Breast epithelium (tissue), 4 donors: ENCODE measurements at places on chromosomes 3 and 15.

- no peaks in the 10 kb centered on the region for H3K4me1 ChIP-seq
- H3K4me3 ChIP-seq = no peak overlapping the region
- no peak for DNase-seq
- H3K27me3 ChIP-seq = no peaks in the 10 kb centered on the region
Observed at GRCh38 chr3:64178419-64178818, 46.8 kb downstream of the PRICKLE2 start.

- no peak for DNase-seq
- no peaks in the 10 kb centered on the region for H3K27me3 ChIP-seq
- no peak overlapping the region for H3K27ac ChIP-seq
- no peaks in the 10 kb centered on the region for H3K4me1 ChIP-seq
- H3K4me3 ChIP-seq = no peak overlapping the region
- H3K36me3 ChIP-seq = no peaks in the 10 kb centered on the region
Observed at GRCh38 chr15:89645680-89646079, 9.6 kb downstream of the KIF7 start.

DNA sequence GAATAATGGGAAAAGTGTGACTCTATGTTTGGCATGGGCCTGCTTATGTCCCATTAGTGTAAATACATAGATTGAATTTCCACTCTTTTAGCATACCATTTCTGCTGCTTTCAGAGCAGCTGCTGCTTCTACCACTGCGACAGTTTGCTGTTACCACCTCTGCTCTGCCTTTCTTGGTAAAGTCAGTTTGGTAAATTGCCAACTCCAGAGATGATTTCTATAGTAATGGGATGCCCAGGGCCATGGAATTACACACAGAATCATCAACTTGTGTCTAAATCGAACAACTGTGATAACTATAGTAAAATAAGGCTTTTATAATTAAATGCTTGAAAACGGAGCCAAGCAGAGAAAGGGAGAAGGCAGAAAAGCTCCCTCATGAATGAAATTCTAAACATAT lies 168.4 kb upstream of the VEPH1 start:
- no peaks in the 10 kb centered on the region for H3K27me3 ChIP-seq
- no peaks in the 10 kb centered on the region for H3K4me1 ChIP-seq
- DNase-seq = no peak
- H3K27ac ChIP-seq = no peak overlapping the region

GRCh38 chr3:126084768-126085180 lies 850 bp upstream of the SLC41A3 start:
- H3K36me3 ChIP-seq = no peaks in the 10 kb centered on the region
- H3K4me1 ChIP-seq = no peaks in the 10 kb centered on the region
- H3K4me3 ChIP-seq = peak overlapping the region; percentile 81

- H3K4me3 ChIP-seq = no peak overlapping the region
- H3K36me3 ChIP-seq = no peaks in the 10 kb centered on the region
- no peaks in the 10 kb centered on the region for H3K27me3 ChIP-seq
- H3K4me1 ChIP-seq = no peaks in the 10 kb centered on the region
Observed at GRCh38 chr3:105752791-105753415, 115.9 kb downstream of the CBLB start.

DNA sequence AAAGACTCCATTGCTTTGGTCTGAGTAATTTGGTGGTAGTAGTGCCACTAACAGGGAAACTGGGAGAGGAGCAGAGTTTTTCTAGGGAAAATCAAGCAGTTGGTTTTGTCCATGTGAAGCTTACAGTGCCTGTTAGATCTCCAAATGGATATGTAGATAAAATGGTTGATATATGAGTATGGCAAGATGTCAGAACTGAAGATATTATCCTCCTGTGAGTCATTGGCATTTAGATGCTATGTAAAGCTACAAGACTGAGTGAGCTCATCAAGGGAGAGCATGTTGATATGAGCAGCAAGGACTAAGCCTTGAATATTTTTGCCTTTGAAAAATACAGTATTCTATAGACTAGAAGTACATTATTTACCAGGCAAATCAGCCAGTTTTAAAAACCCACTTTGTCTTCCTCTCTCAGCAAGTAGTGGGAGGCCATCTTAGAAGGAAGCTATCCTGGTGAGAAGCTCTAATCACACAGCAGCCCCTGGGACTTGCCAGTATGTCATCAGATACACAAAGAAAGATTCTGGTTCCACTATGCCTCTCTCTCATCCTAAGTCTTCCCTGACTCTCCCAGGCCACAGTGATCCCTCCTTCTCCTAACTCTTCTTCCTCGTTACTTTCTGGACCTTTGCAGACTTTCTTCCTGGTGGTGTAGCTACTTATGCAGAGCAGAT lies 77.4 kb upstream of the ANKRD28 start:
- no peaks in the 10 kb centered on the region for H3K27me3 ChIP-seq
- H3K4me1 ChIP-seq = no peaks in the 10 kb centered on the region
- H3K4me3 ChIP-seq = no peak overlapping the region
- no peak overlapping the region for H3K27ac ChIP-seq

DNA sequence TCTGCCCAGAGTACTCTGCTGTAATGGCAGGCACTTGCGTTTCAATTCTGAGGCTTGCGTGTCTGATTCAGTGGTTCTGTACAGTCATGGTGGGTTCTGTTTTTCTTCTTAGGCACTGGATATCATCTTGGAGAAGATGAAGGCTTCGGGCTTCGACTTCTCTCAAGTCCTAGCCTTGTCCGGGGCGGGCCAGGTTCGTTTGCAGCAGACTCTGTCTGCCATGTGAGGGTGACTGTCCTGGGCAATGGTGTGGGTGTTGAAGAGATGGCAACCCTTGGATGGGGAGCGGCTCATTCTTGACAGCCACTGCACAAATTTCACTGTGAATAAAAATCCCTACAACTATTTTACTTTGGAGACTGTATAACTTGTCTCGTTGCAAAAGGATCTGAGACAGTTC lies 16.2 kb downstream of the XYLB start:
- H3K27me3 ChIP-seq = no peaks in the 10 kb centered on the region
- no peaks in the 10 kb centered on the region for H3K36me3 ChIP-seq
- no peak for DNase-seq
- no peaks in the 10 kb centered on the region for H3K4me1 ChIP-seq
- no peak overlapping the region for H3K4me3 ChIP-seq

- no peak within 1 kb of the TSS for H3K27ac ChIP-seq
- H3K36me3 ChIP-seq = no peaks in the 10 kb centered on the region
- H3K4me1 ChIP-seq = no peaks in the 10 kb centered on the region
- DNase-seq = no peak
- H3K27me3 ChIP-seq = no peaks in the 10 kb centered on the region
Observed at GRCh38 chr15:50119063-50120040, at the start of gene ATP8B4. ATP8B4 (minus strand) TSS chr15:50119233; CDS start chr15:50106966, 12,267 bp downstream.

GRCh38 chr15:94387442-94387841 lies 156.1 kb downstream of the MCTP2 start:
- no peak overlapping the region for H3K27ac ChIP-seq
- no peaks in the 10 kb centered on the region for H3K4me1 ChIP-seq
- no peaks in the 10 kb centered on the region for H3K36me3 ChIP-seq
- no peaks in the 10 kb centered on the region for H3K27me3 ChIP-seq
- DNase-seq = no peak

GRCh38 chr15:55290528-55291057 lies 980 bp upstream of the RAB27A start:
- peak overlapping the region; percentile 96 for H3K27ac ChIP-seq
- peak overlapping the region; percentile 94 for H3K4me3 ChIP-seq
- DNase-seq = peak; percentile 79
- H3K36me3 ChIP-seq = no peaks in the 10 kb centered on the region
- H3K27me3 ChIP-seq = no peaks in the 10 kb centered on the region
- H3K4me1 ChIP-seq = no peaks in the 10 kb centered on the region

DNA sequence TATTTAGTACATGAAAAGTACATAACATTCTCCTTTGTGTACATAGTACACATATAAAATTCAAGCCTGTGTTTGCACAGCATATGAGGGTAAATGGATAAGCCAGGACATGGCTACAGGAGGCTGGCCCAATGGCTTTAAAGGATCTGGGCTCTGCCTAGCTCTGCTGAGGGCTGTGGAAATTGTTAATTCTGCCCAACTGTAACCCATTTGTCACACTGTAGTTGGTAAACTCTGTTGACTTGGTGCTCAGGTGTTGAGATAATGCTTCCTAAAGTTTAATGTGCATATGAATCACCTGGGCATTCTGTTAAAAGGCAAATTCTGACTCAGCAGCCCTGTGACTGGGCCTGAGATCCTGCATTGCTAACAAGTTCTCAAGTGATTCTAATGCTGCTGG lies 196.5 kb upstream of the ZPLD1 start:
- no peaks in the 10 kb centered on the region for H3K4me1 ChIP-seq
- no peaks in the 10 kb centered on the region for H3K36me3 ChIP-seq
- DNase-seq = no peak
- no peaks in the 10 kb centered on the region for H3K27me3 ChIP-seq
- no peak overlapping the region for H3K4me3 ChIP-seq
- no peak overlapping the region for H3K27ac ChIP-seq

- H3K27me3 ChIP-seq = no peaks in the 10 kb centered on the region
- DNase-seq = no peak
- no peaks in the 10 kb centered on the region for H3K4me1 ChIP-seq
Observed at GRCh38 chr3:24704496-24704895, 209.8 kb upstream of the THRB start.

- H3K36me3 ChIP-seq = no peaks in the 10 kb centered on the region
- DNase-seq = no peak
- no peak overlapping the region for H3K4me3 ChIP-seq
- H3K27me3 ChIP-seq = no peaks in the 10 kb centered on the region
Observed at GRCh38 chr3:32455609-32456428, 46.8 kb downstream of the CMTM6 start.
